ENCODE measurements at places on chromosomes 1 and 21.

- no peak for DNase-seq
Observed at GRCh38 chr1:41430582-41430981, 53.9 kb downstream of the EDN2 start.

GRCh38 chr1:61740751-61741700 is 1.3 kb upstream of the PATJ start:
- DNase-seq = no peak

- DNase-seq = no peak
Observed at GRCh38 chr1:152111515-152111968, 3.7 kb downstream of the TCHH start.

GRCh38 chr1:54875000-54875399 is 12.0 kb downstream of the DHCR24 start:
- no peak for DNase-seq

- no peak for DNase-seq
Observed at GRCh38 chr1:116988248-116988647, 13.3 kb upstream of the CD101 start.

DNA sequence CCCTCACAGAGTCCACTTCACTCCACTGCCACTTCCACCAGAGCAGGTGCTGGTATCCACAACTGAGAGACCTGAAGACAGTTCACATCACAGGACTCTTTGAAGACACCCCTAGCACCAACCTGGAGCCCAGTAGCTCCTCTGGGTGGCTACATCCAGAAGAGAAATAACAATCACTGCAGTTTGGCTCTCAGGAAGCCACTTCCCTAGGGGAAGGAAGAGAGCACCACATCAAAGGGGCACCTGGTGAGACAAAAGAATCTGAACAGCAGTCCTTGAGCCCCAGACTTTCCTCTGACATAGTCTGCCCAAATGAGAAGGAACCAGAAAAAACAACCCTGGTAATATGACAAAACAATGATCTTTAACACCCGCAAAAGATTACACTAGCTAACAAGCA is 113.2 kb downstream of the TENT5C start:
- DNase-seq = no peak

DNA sequence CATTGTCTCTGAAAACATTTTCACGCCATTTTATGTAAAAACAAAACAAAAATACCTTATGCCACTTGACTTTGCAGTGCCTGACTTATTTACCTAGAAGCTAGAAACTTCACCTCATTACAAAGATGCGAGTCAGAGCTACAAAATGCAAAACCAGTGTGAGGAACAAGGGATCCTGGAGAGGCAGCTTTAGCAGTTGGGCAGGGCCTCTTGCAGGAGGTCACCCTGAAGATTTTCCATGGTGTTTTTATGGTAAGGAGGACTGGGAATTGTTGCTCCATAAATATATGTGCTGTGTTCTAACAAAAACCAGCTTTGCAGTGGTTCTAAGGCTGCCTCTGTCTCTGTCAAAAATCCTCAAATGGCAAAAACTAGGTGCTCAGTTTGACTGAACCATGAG is 36.4 kb upstream of the TARBP1 start:
- peak; percentile 54 for DNase-seq

- no peak for DNase-seq
Observed at GRCh38 chr1:199396456-199396855, 631.1 kb upstream of the NR5A2 start.

- DNase-seq = no peak
Observed at GRCh38 chr1:114010433-114011184, 31.3 kb downstream of the OLFML3 start.

DNA sequence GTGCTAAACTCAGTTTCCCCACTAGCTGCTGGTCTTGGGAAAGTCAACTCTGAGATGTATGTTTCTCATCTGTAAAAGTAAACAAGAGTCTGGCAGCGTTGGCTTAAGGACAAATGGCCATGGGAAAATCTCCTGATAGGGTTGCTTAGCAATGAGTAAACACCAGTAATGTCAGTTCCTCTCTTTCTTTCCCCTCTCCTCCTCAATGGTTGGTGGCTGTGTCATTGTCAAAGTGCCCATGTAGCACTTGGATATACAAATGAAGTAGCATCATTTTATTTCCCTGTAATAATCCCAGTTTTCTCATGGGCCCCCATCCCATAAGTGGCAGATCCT is 2.2 kb upstream of the FYB2 start:
- DNase-seq = no peak

- no peak for DNase-seq
Observed at GRCh38 chr1:172375211-172375631, 45.3 kb upstream of the C1orf105 start.

- DNase-seq = no peak
Observed at GRCh38 chr1:101069158-101069557, 43.6 kb upstream of the DPH5 start.

- DNase-seq = no peak
Observed at GRCh38 chr1:58293388-58293787, 253.1 kb downstream of the OMA1 start.

- DNase-seq = no peak
Observed at GRCh38 chr1:40257313-40257687, 736 bp upstream of the ZMPSTE24 start.

DNA sequence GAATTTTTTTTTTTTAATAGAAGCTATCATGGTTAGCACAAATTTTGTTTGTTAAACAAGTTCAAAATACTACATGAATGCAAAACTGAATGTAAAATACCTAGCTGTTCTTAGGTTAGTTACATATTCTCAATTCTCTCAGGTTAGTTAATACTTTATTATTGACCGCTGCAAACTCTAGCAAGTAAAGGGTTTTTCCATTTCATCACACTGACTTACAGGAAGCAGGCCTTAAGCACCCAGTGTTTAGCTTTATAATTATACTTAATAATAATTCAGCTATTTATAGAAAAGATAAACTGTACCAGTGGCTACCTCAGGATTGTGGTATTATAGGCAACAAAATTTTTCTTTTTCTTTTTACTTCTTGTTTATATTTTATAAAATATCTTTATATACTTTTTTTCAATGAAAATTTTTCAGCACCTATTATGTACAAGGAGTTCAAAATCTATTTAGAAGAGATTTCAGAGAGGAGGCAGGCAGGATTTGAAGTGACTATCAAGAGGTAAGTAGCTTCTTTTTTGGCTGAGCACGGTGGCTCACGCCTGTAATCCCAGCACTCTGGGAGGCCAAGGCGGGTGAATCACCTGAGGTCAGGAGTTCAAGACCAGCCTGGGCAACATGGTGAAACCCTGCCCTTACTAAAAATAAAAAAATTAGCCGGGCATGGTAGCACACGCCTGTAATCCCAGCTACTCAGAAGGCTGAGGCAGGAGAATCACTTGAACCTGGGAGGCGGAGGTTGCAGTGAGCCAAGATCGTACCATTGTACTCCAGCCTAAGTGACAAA is 17.9 kb downstream of the PLPP3 start:
- DNase-seq = no peak

- DNase-seq = peak; percentile 60
Observed at GRCh38 chr1:119159111-119159510, 18.7 kb upstream of the WARS2 start.

DNA sequence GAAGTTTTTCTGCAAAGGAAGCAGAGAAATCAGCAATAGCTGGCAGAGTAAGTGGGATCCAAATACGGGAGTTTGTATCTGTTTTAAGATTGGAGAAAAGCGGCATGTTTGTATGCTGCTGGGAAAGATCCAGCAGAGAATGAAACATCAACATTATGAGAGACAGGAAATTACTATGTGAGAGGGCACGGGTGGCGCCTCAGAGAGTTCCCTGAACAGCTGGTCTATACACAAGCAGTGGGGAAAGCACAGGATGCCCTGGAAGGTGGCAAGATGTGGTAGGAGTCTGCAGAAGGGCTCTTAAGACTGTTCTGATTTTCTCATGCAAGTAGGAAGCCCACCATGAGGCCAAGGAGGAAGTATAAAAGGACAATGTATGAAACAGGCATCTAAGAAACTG is 130.4 kb downstream of the RERE start:
- peak; percentile 24 for DNase-seq

DNA sequence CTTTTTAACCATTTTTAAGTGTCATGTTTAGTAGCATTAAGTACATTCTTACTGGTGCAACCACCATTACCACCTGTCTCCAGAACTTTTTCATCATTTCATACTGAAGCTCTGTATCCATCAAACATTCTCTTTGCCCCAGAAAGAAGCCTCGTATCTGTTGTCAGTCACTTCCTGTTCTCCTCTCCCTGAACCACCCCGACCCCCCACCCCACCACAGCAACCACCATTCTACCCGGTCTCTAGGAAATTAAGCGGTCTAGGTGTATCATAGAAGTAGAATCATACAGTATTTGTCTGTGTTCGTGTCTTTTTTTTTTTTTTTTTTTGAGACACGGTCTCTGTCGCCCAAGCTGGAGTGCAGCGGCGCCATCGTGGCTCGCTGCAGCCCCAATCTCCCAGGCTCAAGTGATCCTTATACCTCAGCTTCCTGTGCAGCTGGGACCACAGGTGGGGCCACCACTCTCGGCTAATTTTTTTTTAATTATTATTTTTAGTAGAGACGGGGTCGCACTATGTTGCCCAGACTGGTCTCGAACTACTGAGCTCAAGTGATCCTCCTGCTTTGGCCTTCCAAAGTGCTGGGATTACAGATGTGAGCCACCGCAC is 23.7 kb upstream of the EPHA8 start:
- no peak for DNase-seq

DNA sequence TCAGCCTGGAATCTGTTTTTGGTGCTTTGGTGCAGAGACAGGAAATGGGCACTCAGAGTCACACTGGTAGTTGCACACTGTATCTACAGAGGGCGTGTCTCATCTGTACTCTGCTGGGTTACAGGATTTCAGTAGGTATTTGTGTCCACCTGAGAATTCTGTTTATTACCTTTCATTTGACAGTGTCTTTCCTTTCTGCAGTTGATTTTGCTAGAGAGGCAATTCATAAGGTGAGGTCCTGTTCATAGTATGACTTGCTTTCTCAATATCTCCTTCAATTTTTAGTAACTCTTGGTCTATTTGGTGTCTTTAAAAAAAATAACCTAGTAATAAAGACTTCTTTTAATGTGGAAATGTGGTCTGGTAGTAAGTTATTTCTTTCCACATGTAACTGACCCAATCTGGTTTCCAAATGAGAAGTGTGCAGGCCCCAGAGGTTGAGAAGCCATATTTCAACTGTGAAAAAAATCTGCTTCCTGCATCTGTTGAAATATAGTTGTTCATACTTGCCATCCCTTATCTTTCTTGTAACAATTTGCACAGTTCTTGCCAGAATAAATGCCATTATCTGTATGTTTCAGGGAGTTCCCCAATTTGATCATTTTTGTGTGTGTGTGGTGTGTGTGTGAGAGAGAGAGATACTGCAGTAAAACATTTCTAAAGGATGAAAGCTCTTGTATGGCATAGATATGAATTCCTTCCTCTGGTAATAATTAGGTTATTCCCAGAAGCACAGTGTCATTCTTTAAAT is 78.4 kb upstream of the DNAJC6 start:
- DNase-seq = no peak

DNA sequence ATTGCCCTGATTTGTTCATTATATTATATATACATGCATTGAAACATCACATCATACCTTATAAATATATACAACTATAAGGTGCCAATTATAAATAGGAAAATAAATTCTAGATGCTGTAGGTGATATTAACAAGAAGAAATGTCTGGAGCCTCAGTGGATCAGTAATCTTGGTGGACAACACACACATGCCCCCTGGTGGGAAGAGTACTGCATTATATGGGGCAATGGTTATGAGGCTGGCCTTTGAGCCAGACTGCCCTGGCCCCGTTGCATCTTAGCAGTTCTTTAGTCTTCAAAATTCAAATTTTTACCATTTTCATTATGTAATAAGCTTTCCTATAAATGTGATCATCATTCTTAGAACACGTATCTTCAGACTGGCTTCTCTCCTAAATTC is 335.0 kb upstream of the GREM2 start:
- peak; percentile 75 for DNase-seq

DNA sequence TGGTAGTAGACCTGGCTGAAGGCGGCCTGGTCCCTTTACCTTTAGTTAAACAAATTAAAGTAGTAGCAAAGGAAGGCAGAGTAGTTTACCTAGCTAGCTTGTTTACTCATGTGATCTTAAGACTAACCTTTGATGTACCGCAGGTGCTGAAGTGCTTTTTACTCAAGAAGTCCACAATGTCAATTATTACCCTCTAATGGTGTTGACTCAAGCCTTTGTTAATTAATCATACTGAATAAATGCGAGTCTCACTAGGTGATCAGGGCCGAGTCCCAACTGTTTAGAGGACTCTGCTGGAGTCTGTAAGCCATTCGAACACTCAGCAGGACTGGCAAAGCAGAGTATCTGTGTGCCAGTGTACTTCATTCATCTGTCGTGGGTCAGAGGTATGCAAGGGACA is 381.1 kb upstream of the NCAM2 start:
- no peak for DNase-seq

DNA sequence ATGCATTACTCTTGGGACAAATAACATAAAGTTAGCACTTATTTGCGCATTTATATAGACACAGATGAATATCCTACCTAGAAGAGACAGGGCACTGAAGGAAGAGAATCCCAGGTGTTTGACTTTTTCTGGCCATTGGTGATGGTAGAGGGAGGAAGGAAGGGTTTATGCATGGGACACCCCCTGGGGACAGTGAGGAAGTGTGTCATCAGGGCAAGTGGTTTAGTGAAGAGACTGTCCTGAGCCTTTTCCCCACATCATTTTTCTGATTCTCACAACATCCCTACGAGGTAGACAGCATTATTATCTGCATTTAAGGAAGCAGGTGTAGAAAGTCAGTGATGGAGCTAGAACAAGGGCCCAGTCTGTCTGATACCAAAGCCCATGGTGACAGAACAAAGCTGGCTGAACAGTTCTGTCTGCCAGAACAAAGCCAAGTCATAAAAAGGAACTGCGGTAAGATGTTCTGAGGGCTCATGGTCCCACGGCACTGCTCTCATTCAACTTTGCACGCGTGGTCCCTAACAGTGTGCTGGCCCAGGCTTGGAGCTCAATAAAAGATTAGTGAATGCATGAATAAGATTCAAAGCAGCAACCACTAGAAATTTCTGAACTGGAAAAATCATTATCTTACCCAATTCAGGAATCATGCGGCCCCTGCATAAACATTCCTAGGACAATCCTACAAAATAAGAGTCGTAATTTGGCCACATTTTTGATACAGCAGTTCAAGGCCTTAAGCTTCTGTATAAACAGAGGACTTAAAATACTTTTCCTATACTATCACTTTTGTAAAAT is 12.2 kb upstream of the CDC42BPA start:
- DNase-seq = no peak

DNA sequence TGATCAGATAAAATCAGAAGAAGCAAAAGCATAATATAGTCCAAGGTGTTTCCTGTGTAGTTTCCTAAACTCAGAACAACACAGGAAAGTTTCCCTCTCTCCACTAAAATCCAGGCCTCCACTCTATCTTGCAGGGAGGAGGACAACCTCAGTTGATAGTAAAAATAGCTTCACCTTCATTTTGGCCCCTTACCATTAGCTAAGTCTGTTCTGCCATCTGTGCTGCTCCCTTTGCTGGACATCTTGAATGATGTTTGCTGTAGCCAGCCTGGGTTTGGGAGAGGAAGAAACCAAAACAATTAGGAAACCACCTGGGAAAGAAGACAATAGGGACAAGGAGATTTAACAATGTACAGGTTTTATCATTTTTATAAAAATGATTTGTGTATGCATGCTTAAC is 18.6 kb downstream of the DCAF8 start:
- DNase-seq = no peak

GRCh38 chr1:208934933-208935332 is 648.6 kb upstream of the CAMK1G start:
- no peak for DNase-seq

Data from AG08395 (cell line).